T-helper 17 cell (primary cell): ENCODE measurements at places on chromosomes 12 and 14.

DNA sequence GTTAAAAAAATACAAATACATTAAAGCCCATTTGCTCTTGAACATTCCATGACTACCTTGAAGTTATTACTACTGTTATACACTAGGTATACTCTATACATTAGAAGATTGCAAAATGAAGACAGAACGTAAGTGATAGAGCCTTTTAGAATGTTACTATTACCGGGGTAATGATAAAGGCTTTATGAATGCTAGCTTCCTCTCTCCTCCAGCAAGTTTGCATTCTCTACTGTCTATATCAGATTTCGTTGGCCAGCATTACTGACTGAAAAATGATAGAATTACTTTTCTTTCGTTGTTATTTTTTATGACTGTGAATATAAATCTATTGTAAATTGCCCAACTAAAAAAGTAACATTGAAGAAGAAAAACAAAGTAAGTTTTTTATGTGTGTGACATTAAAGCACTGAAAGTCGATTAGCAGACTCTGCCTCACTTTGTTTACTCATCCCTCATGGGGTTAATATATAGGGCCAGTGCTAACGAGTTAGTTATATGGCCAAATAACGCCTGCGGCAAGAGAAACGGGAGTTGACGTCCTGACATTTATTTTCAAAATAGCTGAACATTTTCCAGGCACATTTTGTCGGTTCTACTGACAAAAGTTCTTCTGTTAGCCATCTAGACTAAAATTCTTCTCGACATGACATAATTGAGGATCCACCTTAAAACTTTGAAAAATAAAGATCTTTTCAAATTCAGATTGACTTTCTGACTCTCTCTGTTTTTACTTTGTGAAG, 163.8 kb upstream of the KITLG start:
- no peaks in the 10 kb centered on the region for H3K36me3 ChIP-seq
- no peak overlapping the region for H3K4me3 ChIP-seq
- H3K4me1 ChIP-seq, result no peaks in the 10 kb centered on the region
- H3K27ac ChIP-seq, result no peak overlapping the region
- H3K27me3 ChIP-seq, result peaks cover 4% of the 10 kb centered on the region

DNA sequence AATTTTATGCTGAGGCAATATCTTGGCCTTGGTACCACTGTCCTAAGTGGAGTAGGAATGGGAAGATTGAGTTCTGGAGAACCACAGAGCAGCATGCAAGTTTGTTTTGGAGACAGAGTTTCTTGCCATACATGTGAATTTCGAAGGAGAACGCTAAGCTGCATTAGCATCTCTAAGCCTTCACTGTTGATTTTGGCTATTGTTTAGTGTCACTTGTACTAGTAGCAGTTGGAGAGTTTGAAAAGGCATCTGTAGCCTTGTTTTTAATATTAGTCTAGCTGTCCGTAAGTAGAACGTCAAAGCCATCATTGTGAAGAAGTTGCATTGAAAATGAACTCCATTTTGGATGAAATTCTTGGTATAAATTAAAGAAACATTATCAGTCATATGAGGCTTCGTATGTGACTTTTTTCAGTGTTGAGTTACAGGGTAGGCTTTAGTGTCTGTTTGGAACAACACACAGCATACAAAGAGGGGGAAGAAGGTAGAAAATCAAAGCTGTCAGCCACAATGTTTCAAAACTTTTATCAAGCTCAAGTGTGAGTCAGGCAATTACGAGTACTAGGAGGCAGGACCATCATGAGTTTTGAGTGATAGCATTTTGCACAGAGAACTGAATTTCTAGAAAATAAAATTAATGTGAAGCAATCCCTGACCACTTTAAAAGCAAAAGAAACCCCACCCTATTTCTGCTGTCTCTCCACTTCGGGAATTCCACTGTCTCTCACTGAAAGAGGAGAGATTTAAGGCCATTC, 70.2 kb upstream of the NAV3 start:
- H3K4me1 ChIP-seq, result no peaks in the 10 kb centered on the region
- H3K4me3 ChIP-seq, result no peak overlapping the region
- DNase-seq, result no peak
- H3K36me3 ChIP-seq, result no peaks in the 10 kb centered on the region
- no peak overlapping the region for H3K27ac ChIP-seq

- no peak for DNase-seq
- H3K27ac ChIP-seq, result no peak overlapping the region
Observed at GRCh38 chr14:87312169-87312893, 680.7 kb downstream of the GALC start.

GRCh38 chr12:22322091-22322490, 12.4 kb downstream of the ST8SIA1 start:
- peaks cover 35% of the 10 kb centered on the region for H3K4me1 ChIP-seq
- peak overlapping the region; percentile 81 for H3K27ac ChIP-seq
- H3K27me3 ChIP-seq, result no peaks in the 10 kb centered on the region
- no peak overlapping the region for H3K4me3 ChIP-seq
- peaks cover 4% of the 10 kb centered on the region for H3K36me3 ChIP-seq

DNA sequence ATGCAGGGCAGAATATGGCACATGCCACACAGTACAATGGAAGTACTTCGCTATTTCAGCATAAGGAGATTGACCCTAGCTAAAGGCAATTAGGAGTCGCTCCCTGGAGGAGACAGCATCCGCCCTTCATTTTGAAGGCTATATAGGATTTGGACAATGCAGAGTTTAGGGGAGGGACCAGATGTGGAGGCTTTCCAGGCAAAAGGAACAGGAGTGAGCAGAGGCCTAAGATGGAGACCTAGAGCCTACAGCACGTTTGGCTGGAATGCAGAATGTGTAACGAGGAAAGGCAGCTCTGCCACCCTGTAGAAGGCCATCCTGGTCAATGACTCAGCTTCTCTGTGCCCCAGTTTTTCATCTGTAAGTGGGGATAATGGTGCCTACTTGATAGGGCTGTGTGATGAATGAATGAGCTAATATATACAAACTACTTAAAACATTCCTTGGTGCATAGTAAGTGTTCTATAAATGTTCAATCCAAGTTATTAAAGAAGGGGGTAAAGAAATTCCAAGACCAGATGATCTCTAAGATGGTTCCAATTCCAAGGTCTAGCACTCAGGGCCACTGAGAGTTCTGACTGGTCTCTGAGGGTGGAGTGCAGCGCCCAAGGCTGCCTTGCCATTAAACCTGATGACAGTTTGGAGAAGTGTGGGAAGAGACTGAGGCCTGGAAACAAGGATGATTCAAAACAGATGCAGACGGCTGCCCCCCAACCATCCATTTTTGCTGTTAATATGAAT, 54.3 kb upstream of the FRMD6 start:
- H3K27ac ChIP-seq, result no peak overlapping the region
- no peak for DNase-seq
- H3K27me3 ChIP-seq, result peaks cover 38% of the 10 kb centered on the region
- H3K4me1 ChIP-seq, result no peaks in the 10 kb centered on the region

DNA sequence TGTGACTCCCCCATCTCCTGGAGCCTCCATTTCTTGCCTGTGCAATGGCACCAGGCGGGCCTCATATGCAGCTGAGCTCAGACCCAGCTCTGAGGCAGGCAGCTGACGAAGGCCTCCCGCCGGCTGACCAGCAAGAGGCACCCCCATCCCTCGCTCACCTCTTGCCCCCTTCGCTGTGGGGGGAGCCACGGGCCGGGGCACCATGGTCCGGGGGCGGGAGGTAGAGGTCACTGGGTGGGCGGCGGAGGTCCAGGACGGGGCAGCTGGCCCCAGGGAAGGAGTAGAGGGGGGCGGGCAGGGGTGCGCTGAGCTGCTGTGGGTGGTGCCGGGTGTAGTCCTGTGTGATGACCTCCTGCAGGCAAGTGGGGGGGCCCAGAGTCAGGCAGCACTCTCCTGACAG, 39.4 kb downstream of the RFLNA start:
- H3K27ac ChIP-seq, result no peak overlapping the region
- H3K4me1 ChIP-seq, result no peaks in the 10 kb centered on the region
- H3K36me3 ChIP-seq, result peaks cover 6% of the 10 kb centered on the region
- no peaks in the 10 kb centered on the region for H3K27me3 ChIP-seq
- H3K4me3 ChIP-seq, result no peak overlapping the region
- no peak for DNase-seq

GRCh38 chr12:100554608-100555077, 18.8 kb upstream of the GAS2L3 start:
- no peak overlapping the region for H3K4me3 ChIP-seq
- no peaks in the 10 kb centered on the region for H3K36me3 ChIP-seq
- H3K4me1 ChIP-seq, result no peaks in the 10 kb centered on the region
- no peak for DNase-seq

- peak overlapping the region; percentile 21 for H3K27ac ChIP-seq
- no peaks in the 10 kb centered on the region for H3K27me3 ChIP-seq
- H3K4me1 ChIP-seq, result peaks cover 10% of the 10 kb centered on the region
- peaks cover 2% of the 10 kb centered on the region for H3K36me3 ChIP-seq
Observed at GRCh38 chr12:120474616-120474960, 5.0 kb upstream of the SRSF9 start.

GRCh38 chr12:84648425-84648824, 264.2 kb downstream of the SLC6A15 start:
- DNase-seq, result no peak
- no peak overlapping the region for H3K27ac ChIP-seq
- H3K4me1 ChIP-seq, result no peaks in the 10 kb centered on the region
- no peaks in the 10 kb centered on the region for H3K27me3 ChIP-seq

DNA sequence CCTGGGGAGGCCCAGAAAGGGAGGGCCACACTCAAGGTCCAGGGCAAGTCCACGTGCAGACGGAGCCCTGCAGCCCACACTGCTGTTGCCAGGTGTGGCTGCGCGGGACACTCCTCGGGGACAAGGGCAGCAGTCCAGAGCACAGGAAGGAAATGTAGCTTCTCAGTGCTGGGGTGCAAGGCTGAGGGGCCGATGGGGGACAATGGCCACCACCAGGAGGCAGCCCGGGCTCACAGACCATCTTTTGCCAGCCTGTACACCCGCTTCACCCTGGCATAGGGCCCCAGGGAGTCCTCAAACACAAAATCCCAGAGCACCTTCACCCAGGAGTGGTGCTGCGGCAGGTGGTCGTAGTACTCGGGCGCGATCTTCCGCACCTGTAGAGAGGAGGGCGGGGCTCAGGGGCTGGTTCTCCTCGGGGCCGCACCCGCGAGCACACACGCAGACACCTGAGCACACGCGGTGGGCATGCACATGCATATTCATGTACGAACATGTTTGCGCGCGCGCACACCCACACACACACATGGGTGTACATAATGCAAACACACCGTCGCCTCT, 12.8 kb downstream of the DEGS2 start:
- no peaks in the 10 kb centered on the region for H3K36me3 ChIP-seq
- no peak for DNase-seq
- H3K4me1 ChIP-seq, result peaks cover 25% of the 10 kb centered on the region
- H3K27me3 ChIP-seq, result no peaks in the 10 kb centered on the region
- peak overlapping the region; percentile 63 for H3K4me3 ChIP-seq

- no peak for DNase-seq
- H3K27ac ChIP-seq, result no peak overlapping the region
- no peaks in the 10 kb centered on the region for H3K36me3 ChIP-seq
- H3K27me3 ChIP-seq, result no peaks in the 10 kb centered on the region
Observed at GRCh38 chr14:78902010-78902623, 731.9 kb downstream of the NRXN3 start.

- no peak for DNase-seq
- no peaks in the 10 kb centered on the region for H3K36me3 ChIP-seq
Observed at GRCh38 chr12:99976762-99977161, 8.0 kb downstream of the ANKS1B start.

- H3K4me1 ChIP-seq, result peaks cover 4% of the 10 kb centered on the region
- no peak for DNase-seq
- no peak overlapping the region for H3K27ac ChIP-seq
- H3K4me3 ChIP-seq, result no peak overlapping the region
- H3K36me3 ChIP-seq, result peaks cover 13% of the 10 kb centered on the region
- no peaks in the 10 kb centered on the region for H3K27me3 ChIP-seq
Observed at GRCh38 chr12:113893221-113893620, 72.9 kb downstream of the RBM19 start.

GRCh38 chr12:28161697-28162096, 28.6 kb upstream of the CCDC91 start:
- H3K4me1 ChIP-seq, result peaks cover 6% of the 10 kb centered on the region
- peaks cover 3% of the 10 kb centered on the region for H3K36me3 ChIP-seq
- H3K27ac ChIP-seq, result no peak overlapping the region
- no peak overlapping the region for H3K4me3 ChIP-seq
